PC-3 (cell line): ENCODE measurements at places on chromosomes 11 and 22. TPM values are rescaled to one million over a fixed set of nuclear protein-coding genes. Genes with fewer than 3 reads are reported as not detected.

Gene BACE1-AS
- total RNA-seq = 3.6 and 3.7 TPM in 2 replicates

Gene MRE11
- 19.0 and 20.1 TPM in 2 replicates for total RNA-seq

Gene OR6T1
- not detected in 2 replicates for total RNA-seq

Gene DDI1
- total RNA-seq = not detected in 2 replicates

Gene C11orf16
- total RNA-seq = not detected in 2 replicates

Gene MYBPC3
- not detected in 2 replicates for total RNA-seq

Gene RFPL3
- not detected in 2 replicates for total RNA-seq

Gene QSER1
- total RNA-seq = 19.4 and 29.8 TPM in 2 replicates

Gene CARD10
- 20.7 and 26.3 TPM in 2 replicates for total RNA-seq

Gene CDC42EP1
- total RNA-seq = 43.9 and 47.4 TPM in 2 replicates

Gene RFPL1
- not detected in 2 replicates for total RNA-seq

Gene ALG9
- total RNA-seq = 29.4 and 34.3 TPM in 2 replicates

- H3K36me3 ChIP-seq = no peaks in the 10 kb centered on the region
- peaks cover 8% of the 10 kb centered on the region for H3K4me1 ChIP-seq
- H3K27me3 ChIP-seq = no peaks in the 10 kb centered on the region
- DNase-seq = no peak
- no peak overlapping the region for H3K27ac ChIP-seq
These were observed 20.4 kb downstream of the SERPINH1 start for GRCh38 chr11:75582506-75582894.

GRCh38 chr22:43273902-43274484 is 69.2 kb downstream of the SCUBE1 start:
- peaks cover 1% of the 10 kb centered on the region; the same call in 1 of the 2 replicates for H3K27me3 ChIP-seq
- no peak overlapping the region for H3K27ac ChIP-seq
- H3K4me3 ChIP-seq = no peak overlapping the region
- no peaks in the 10 kb centered on the region for H3K36me3 ChIP-seq
- peaks cover 12% of the 10 kb centered on the region; the same call in 1 of the 2 replicates for H3K4me1 ChIP-seq
- DNase-seq = peak; percentile 54

DNA sequence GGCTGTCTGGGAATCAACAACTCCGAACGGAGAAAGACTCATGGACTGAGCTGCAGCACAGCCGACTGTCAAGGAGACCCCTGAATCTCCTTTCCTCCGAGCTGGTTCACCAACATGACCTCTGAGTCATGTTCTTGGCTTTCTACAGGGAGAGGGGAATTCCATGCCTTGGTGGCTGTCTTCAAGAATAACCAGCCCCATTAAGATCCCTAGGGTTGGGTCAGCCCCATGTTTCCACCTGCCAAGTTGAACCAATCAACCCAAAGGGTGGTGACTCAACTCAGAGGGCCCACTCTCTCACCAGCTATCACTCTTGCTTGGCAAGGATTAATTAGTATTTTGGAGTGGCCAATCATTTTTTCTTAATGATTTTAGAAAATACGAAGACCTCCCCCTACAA is 28.3 kb upstream of the IGSF22 start:
- H3K4me1 ChIP-seq = peaks cover 10% of the 10 kb centered on the region
- H3K27ac ChIP-seq = no peak overlapping the region
- H3K36me3 ChIP-seq = no peaks in the 10 kb centered on the region
- DNase-seq = no peak
- no peaks in the 10 kb centered on the region for H3K27me3 ChIP-seq

DNA sequence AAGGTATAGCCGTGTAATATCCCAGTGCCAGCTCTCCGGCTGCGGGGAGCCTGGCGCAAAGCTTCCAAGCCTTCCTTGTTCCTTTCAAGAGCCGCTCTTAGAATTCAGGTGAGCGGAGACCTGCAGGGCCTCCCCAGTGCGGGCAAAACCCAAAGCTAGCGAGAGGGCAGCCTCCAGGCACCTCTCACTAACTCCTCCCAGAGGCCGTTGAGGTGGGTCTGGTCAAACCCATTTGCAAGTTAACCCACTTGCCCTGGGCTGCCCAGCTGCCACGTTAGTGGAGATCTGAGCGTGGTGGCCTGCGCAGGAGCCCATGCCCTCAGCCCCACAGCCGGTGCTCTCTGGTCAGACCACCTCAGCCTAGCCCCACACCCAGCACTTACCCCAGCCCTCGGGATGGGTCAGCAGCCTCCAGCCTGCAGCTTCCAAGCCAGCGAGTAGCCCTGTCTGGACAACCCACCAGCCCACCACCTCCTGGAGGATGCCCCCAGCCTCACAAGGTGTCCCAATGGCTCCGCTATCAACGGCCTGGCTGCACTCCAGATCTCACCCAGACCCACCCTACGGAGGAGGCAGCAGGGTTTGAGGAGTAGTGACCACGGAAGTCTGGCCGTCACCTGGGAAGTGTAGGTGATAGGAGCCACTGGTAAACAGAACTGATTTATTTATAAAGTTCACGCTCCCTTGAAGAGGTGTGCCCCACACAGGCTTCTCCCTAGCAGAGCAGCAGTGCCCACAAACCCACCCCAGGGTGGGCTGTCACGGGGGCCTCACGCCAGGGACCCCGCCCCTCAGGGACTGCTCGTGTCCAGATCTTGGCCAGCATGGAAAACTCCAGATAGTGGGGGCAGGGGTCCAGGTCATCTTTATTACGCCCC is 2.3 kb downstream of the ASCL2 start:
- no peaks in the 10 kb centered on the region; the same call in 1 of the 2 replicates for H3K4me1 ChIP-seq
- 0 out of 2 replicates have a peak, but pooled peaks cover 4% of the 10 kb centered on the region for H3K27me3 ChIP-seq
- DNase-seq = no peak
- no peak overlapping the region for H3K27ac ChIP-seq

- no peaks in the 10 kb centered on the region for H3K27me3 ChIP-seq
- peak overlapping the region; percentile 95 for H3K27ac ChIP-seq
- peaks cover 35% of the 10 kb centered on the region for H3K4me1 ChIP-seq
- H3K36me3 ChIP-seq = peaks cover 42% of the 10 kb centered on the region
These were observed 30.5 kb downstream of the CTNND1 start for GRCh38 chr11:57792060-57792541.

- no peak for DNase-seq
- peaks cover 7% of the 10 kb centered on the region; the same call in 1 of the 2 replicates for H3K27me3 ChIP-seq
- no peak overlapping the region for H3K4me3 ChIP-seq
These were observed 46.3 kb upstream of the WNT11 start for GRCh38 chr11:76252631-76253070.

DNA sequence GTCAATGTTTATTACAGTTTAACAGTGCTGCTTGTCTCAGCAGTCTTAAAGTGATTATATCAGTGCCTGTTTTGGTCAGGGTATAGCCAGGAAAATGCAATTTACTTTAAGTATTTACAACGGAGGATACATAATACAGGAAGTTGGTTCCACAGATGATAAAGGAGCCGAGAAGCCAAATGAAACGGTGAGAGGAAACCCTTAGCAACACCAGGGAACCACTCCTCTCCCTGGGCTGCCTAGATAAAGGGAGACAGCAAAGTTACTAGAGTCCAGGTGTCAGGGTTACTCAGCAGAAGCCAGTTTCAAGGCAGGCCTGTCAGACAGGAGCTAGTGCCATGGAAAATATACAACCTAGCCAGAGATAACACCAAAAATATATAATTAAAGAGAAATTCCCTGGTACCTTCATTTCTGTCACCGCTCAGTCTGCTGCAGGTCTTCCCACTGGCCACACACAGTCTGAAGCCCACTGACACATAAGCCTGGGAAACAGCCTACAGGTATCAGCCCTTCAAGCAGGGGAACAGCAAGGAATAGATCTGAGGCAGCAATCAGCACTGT is 55.5 kb downstream of the FAM76B start:
- H3K36me3 ChIP-seq = no peaks in the 10 kb centered on the region
- no peaks in the 10 kb centered on the region for H3K4me1 ChIP-seq
- H3K27ac ChIP-seq = no peak overlapping the region
- DNase-seq = no peak
- peaks cover 79% of the 10 kb centered on the region for H3K27me3 ChIP-seq
- no peak overlapping the region for H3K4me3 ChIP-seq

DNA sequence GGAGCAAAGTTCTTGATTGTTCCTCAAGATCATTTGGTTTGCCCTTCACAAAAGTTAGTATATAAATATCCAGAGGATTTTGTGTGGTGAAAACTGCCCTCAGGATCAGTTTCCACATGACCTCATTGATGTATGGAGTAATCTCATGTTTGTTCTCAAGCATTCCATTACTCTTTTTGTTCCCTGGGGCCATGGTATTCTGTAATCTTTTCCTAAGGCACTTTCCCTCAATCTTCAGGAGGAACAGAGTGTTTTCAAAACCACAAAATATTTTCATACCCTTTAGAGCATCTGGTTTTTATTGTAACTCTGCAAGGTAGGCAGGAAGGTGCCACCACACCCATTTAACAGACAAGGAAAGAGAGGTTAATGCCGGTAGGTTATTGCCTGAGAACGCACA is 99.6 kb downstream of the FAM181B start:
- 0 out of 2 replicates have a peak overlapping the region, but pooled peaks have one; percentile 3 for H3K27ac ChIP-seq
- 0 out of 2 replicates have a peak, but pooled peaks cover 11% of the 10 kb centered on the region for H3K27me3 ChIP-seq
- H3K4me3 ChIP-seq = no peak overlapping the region
- H3K36me3 ChIP-seq = no peaks in the 10 kb centered on the region
- no peaks in the 10 kb centered on the region for H3K4me1 ChIP-seq
- DNase-seq = peak; percentile 71

GRCh38 chr11:102135256-102135655 is 25.0 kb downstream of the YAP1 start:
- DNase-seq = no peak
- no peak overlapping the region for H3K27ac ChIP-seq
- H3K4me1 ChIP-seq = peaks cover 34% of the 10 kb centered on the region
- no peak overlapping the region for H3K4me3 ChIP-seq
- no peaks in the 10 kb centered on the region for H3K27me3 ChIP-seq
- H3K36me3 ChIP-seq = peaks cover 4% of the 10 kb centered on the region; the same call in 1 of the 2 replicates

DNA sequence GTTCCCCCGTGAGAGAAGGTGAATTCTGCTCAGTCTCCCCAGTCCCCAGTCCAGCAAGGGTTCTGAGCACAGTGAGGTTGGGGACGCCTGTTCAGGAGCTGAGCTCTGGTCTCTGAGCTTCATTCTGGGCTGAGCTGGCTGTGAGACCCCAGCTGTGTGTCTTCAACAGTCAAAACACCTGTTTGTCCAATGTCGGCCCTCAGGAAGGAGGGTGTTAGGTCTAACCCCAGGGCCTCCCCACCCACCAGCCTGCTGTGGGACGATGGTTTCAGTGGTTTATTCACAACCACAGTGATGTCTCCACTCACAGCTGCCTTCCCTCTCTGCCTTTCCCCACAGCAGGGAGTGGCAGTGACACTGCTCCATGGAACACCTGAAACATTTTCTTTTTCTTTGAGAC is 1282.9 kb downstream of the TBC1D22A start:
- H3K36me3 ChIP-seq = no peaks in the 10 kb centered on the region
- no peaks in the 10 kb centered on the region for H3K4me1 ChIP-seq
- H3K27me3 ChIP-seq = no peaks in the 10 kb centered on the region
- no peak for DNase-seq
- H3K4me3 ChIP-seq = no peak overlapping the region
- no peak overlapping the region for H3K27ac ChIP-seq

GRCh38 chr11:18394928-18395734 is 768 bp downstream of the LDHA start:
- no peak for DNase-seq
- H3K27me3 ChIP-seq = no peaks in the 10 kb centered on the region
- H3K27ac ChIP-seq = peak overlapping the region; percentile 82
- H3K36me3 ChIP-seq = peaks cover 45% of the 10 kb centered on the region
- peaks cover 22% of the 10 kb centered on the region for H3K4me1 ChIP-seq

DNA sequence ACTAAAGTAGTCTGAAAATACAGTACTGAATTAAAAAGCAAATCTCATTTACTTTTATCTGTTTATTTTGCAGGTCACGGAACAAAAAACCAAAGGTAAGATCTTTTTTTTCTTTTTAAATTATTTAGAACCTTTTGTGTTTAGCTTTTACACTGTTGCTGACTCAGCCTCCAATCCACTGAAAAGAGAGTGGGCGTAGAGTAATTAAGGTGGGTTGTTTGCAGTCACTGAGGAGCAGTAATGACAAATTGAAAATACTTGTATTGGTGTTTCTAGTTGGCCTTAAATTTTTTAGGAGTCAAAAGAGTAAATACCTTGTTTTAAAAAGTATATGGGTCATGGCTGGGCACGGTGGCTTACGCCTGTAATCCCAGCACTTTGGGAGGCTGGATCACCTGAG is 73.4 kb downstream of the TNRC6B start:
- no peak for DNase-seq
- H3K27ac ChIP-seq = no peak overlapping the region
- H3K27me3 ChIP-seq = no peaks in the 10 kb centered on the region

DNA sequence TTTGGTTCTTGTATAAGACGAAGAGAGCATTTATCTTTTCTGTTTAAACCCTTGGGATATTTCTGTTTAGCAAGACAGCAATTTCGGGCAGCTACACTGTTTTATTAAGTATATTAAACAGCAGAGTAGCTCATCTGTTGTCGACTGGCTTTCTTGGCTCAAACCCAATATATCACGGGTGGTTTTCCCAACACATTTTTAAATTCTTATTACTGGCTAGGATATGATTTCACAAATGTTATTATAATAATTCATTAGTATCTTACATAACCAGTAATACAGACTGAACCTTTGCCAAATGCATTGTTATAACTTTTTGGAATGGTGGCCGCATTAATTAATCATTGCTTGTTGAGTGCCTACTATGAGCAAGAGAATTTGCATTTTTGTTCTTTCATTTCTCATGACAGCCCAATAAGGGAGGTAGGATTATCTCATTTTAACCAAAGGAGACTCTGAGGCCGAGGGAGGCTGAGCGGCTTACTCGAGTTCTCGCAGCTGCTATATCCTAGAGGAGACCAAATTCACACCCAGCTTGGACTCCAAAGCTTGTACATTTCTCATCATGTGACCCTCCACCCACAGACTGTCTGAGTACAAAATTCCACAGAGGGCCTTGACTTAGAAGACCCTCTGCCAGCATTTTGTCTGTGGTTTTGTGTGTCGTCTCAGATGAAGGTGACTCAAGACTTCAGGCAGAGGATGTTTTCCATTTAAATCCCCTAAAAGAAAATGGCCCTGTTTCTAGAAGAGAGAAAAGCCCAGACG is 304.9 kb downstream of the NTM start:
- no peaks in the 10 kb centered on the region for H3K36me3 ChIP-seq
- H3K4me1 ChIP-seq = no peaks in the 10 kb centered on the region
- no peak overlapping the region for H3K4me3 ChIP-seq
- H3K27ac ChIP-seq = no peak overlapping the region
- DNase-seq = no peak

- peak; percentile 71 for DNase-seq
- no peaks in the 10 kb centered on the region for H3K27me3 ChIP-seq
- 0 out of 2 replicates have a peak overlapping the region, but pooled peaks have one; percentile 11 for H3K27ac ChIP-seq
- H3K36me3 ChIP-seq = no peaks in the 10 kb centered on the region
- H3K4me3 ChIP-seq = peak overlapping the region; percentile 18; the same call in 1 of the 2 replicates
These were observed 54.8 kb upstream of the PHF21B start for GRCh38 chr22:45064313-45065278.
